Hepatocyte (in vitro differentiated cells): ENCODE measurements at places on chromosomes 2 and 18. TPM values are rescaled to one million over a fixed set of nuclear protein-coding genes. Genes with fewer than 3 reads are reported as not detected.

DNA sequence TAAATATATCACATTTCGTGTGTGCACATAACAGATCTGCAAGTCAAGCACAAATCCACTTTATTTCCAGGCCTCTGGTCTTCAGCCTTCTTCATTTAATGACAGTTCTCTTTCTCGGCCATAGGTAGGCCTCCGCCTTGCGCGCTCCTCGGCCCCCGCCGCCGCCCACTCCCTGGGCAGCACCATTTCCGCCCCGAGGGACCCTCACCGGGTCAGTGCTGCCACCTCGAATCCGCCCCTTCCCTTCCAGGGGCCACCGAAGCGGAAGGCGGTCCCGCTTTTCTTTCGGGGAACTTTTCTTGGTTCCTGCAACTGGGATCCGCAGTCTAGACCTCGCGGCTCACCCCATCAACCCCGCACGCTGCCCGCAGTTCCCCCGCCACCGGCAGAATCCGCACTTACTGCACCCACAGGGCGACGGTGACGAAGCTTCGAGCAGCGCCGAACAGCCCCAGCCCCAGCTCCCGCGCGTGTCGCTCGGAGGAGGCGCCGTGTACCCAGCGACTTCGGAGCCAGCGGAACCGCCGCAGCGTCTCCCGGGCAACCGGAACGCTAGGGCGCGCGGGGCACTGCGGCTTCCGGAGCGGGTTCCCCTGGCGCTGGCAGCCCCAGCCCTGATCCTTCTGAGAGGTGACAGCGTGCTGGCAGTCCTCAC is at the start of gene CDKL4:
Gene CDKL4 (minus strand): TSS at position 502 of the 655 bp plus-strand sequence.
- no peaks in the 10 kb centered on the region for H3K27me3 ChIP-seq
- H3K27ac ChIP-seq = no peak within 1 kb of the TSS
- H3K4me1 ChIP-seq = no peaks in the 10 kb centered on the region
- H3K4me3 ChIP-seq = no peak within 1 kb of the TSS
- H3K36me3 ChIP-seq = no peaks in the 10 kb centered on the region

DNA sequence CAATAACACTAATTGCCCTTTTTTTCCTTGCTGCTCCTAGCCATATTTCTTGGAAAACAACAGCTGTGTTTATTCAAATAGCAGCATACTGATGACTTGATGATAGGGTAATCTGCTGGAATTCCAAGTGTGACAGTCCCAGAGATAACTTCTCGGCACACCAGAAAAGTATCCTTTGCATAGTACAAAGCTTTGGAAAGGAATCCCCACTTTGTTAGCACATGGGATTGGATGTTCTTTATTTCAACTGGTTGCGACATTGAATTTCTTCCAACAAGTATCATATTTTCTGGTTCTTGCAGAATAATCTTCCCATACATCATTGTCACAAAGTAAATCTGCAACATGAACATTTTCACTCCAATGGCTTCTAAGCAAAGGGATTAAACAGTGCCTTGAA is 445.8 kb upstream of the ACVR2A start:
- no peaks in the 10 kb centered on the region for H3K4me1 ChIP-seq
- DNase-seq = no peak
- H3K36me3 ChIP-seq = no peaks in the 10 kb centered on the region

GRCh38 chr2:219272995-219273394 is 6.2 kb upstream of the DNAJB2 start:
- DNase-seq = no peak
- H3K4me3 ChIP-seq = no peak overlapping the region
- no peaks in the 10 kb centered on the region for H3K36me3 ChIP-seq

DNA sequence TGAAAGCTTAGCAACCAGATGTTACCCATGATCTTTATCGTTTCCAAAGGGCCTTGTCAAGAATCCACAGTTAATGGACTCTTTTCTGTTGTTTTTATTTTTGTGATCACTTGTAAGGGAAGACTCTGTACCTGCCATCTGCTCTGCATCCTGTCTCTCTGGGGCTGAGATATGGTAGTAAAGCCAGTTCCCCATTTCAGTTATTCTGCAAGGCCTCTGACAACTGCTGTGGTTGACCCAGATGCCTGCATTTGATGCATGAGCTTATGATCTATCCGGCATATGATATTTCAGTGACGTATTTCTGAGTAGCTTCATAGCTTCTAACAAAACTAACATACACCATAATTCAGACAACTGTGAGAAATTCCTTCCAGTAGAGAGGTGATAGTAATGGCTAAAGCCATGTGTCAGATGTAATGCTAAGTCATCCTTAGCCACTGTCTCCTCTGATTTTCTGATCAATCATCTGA is 105.1 kb downstream of the TPO start:
- DNase-seq = no peak
- no peaks in the 10 kb centered on the region for H3K27me3 ChIP-seq
- H3K27ac ChIP-seq = no peak overlapping the region

The EHD3 gene
- 6.0 and 6.2 TPM in 2 replicates for total RNA-seq
